Erythroblast (primary cell): ENCODE measurements at places on chromosomes 16 and 17.

- peak; percentile 81 for DNase-seq
Observed at GRCh38 chr17:42248351-42249179, 27.6 kb downstream of the STAT5B start.

- DNase-seq: no peak
Observed at GRCh38 chr16:65005696-65006095, 116.2 kb downstream of the CDH11 start.

GRCh38 chr16:52066962-52067361, 480.0 kb downstream of the TOX3 start:
- DNase-seq: no peak

DNA sequence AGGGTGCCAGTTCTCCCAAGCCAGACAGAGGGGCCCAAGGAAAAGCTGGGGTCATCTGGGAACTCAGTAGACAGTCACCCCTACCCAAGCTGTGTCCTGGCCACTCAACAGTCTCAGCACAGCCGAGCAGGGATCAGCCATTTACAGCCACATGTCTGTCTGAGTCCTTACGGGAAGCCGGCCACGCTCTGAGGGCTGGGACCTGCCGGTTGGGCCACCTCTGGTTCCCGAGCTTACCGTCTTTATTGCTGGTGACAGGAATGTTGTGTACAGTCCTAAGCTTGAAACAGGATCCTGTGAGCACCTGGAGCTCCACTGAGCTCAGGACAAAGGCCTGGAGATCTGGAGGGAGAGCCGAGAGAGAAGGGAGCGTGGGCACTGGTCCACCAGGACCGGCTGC, 59.8 kb downstream of the TIMM22 start:
- no peak for DNase-seq

DNA sequence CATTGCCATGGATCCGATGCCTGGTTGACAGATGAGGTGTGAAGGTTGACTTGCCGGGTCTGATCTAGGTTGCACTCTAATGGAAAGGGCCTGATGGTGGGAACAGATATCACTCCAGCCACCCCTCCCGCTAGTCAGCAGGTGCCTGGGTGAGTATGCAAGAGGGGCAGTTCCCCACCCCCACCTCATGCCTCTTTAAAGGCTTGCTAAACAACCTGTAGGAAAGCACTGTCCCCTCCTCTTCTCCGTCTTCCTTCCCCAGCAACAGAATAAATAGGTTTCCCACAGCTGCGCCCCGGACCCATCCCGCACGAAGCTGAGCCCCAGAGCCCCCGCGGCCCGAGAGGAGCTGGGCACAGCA, 746 bp upstream of the TMEM132E start:
- no peak for DNase-seq

- DNase-seq: no peak
Observed at GRCh38 chr17:74259667-74260524, 14.1 kb upstream of the DNAI2 start.
